ENCODE measurements at places on chromosomes 13 and 19.

DNA sequence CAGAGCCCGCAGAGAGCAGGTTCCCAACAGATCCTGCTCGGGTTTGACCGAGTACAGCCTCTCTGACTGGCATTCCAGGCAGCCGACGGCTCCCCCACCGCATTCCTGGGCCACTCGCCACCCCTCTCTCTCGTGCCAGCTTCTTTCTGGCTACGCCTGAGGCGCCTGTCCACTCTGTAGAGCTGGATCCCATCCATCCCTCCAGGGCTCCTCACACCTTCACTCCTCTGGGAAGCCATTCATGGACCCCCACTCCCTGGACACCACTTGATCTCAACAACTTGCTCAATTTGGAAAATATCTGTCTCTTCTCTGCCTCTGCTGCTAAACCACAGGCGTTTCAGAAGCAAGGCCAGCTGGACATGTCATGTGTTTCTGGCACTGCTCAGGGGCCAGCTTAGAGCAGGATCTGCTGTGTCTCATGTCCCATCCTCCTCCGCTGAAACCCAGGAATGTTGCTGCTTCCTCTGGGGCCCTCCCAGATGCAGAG lies 30.6 kb upstream of the ATP1A3 start:
- DNase-seq = no peak

GRCh38 chr13:29749401-29750182 lies 100.8 kb downstream of the UBL3 start:
- no peak for DNase-seq

DNA sequence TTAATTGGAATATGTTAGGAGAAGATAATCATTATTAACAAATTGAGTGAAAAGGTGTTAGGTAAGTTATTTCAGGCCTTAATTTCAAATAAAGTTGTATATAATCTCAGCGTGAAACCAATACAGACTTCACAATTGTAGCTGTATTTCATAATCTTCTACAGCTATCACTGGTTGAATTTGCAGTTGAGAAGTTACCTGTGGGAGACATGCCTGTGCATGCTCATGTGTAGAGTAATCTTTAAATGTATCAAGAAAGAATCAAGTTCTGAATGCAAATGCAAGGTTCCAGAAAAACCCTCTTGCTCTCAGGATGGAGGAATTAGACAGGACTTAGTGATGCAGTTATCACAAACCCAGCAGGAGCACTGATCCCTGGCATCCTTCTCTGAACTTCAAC lies 938.4 kb upstream of the SLC10A2 start:
- DNase-seq = no peak

- DNase-seq = no peak
Measured at GRCh38 chr13:49464621-49465325, 20.7 kb downstream of the SETDB2 start.

DNA sequence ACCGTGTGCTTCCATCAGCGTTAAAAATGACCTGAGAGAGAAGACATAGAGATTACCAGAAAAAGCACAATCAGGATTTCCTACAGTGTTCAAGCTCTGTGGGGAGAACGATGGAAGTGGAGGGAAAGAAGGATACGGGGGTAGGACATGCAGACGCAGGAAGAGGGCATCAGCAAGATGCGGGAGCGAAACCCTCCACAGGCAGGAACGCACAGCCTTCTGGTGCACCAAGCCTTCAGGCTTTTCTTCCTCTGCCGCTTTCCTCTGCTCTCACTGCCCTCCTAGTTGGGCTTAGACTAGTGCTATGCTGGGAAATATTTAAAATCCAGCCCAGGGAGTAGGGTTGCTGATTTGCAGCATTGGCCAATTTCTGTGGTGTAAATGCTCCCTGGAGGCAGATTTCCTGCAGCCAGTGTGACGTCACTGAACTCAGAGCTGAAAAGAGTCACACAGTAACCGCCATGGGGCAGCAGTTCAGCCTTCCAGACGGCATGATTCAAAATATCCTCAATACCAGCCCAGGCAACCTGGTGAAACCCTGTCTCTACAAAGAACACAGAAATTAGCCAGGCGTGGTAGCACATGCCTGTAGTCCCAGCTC lies 205.1 kb upstream of the SOX1 start:
- DNase-seq = no peak

DNA sequence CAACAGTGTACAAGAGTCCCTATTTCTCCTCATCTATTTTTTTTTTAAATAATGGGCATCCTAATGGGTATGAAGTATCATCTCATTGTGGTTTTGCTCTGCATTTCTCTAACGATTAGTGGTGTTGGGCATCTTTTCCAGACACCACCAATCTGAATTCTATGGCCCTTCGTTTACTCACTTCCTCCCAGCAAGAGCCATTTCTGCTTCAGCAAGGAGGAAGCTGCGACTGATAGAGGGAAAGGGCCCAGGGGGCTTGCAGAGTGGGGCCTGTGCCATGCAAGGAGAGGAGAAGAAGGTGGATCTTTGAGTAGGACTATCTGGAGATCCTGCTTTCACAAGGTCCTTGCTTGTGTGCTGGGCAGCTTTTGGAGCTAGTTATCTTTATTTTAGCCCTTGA lies 58.0 kb downstream of the USPL1 start:
- no peak for DNase-seq

GRCh38 chr13:49569993-49570689 lies 15.2 kb downstream of the RCBTB1 start:
- DNase-seq = no peak

DNA sequence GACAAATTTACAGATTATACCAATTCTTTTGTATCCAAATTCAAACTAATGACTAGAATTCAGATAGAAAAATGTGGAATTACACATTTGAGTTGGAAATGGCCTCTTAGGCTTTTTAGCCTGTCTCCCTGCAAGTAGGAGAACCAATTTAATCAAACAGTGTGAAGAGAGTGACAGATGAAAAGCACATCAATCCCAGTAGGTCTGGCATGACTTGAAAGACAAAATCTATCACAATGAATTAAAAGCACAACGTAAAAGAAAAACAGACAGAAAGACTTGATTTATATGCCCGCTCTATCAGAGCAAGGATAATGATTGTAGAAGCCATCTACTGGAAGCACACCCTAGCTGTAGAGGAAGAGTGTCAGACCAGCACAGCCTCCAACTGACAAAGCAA lies 1084.4 kb upstream of the SPRY2 start:
- no peak for DNase-seq

DNA sequence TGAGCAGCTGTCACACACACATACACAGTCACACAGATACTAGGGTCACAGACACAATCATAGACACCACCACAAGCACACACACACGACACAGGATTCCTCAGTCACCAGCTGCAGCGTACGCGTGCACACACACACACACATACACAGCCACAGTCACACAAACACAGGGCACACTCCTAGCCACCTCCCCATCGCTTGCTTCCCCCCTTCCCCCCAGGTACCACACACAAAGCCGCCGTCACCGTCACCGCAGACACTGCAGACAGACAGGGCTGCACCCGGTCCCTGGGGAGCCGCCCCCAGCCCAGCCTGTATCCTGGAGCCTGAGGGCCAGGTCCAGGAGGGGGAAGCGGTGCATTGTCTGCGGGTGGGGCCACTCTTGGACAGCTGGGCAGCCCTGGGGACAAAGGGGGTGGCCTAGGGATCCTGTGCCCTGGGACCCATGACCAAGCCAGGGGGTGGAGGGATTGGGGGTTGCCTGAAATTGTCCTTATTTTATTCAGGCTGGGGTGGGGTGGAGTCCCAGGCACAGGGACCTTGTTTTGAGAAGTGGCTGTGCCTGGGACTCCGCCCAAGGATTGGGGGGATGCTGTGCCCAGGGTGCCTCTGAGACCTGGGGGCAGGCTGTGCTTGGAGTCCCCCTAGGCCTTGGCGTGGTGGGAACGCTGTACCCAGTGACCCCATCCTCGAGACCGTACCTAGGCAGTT lies 957 bp downstream of the NUMBL start:
- DNase-seq = peak; percentile 37

DNA sequence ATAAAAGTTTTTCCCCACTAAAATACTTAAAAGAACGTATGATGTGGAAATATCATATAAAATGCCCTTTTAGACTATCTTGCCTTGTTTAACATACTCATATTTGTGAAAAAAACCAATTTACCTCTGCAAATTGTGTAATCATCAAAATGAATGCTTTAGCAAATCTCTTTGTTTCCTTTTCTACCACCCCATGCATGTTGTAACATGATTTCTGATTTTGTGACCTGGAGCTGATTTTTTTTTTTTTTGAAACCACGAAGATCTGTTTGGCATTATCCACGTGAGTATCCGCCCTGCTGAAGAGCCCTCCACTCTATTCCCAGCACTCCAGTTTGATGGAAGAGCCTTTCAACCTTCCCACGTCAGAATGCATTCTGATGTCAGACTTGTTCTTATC lies 245.8 kb upstream of the NBEA start:
- DNase-seq = no peak

DNA sequence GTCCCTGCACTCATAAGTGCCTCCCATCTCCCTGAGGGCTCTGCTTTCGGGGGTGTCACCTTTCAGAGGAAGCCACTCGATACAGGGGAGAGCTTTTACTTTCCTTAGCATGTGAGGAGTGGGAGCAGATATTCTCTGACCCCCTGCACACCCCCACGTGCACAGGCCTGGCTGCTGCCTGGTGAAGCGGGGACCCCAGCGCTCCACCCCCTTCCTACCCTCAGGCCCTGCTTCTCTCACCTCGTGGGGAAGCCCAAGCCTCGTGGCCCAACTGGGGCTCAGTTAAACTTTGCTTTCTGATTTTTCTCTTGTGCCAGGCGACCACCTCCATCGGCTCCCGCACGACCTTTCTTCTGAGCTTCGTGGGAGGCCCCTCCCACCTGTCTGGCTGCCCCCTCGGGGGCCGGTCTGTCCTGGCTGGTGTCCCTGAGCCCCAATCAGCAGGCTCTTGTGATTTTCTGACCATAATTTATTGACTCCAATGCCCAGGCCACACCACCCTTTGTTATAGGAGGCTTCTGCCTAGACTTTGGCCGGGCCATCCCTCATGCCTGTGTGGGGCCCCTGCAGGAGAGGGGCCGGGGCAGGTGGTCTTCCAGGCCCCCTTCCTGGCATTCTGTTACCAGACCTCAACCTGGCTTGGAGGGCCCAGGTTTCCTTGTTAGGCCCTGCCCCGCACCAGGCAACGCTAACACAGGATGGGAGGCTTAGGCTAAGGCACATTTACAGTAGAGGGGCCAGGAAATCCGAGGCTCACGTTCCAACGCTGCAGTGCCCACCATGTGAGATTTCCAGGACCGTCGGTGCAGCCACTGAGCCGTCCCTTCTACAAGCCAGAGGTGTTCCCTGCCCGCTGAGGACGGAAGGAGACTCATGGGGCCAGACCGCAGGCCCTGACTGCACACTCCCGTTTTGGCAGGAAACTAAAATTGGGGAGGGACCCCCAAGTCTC lies 3.7 kb downstream of the TMED1 start:
- DNase-seq = no peak

DNA sequence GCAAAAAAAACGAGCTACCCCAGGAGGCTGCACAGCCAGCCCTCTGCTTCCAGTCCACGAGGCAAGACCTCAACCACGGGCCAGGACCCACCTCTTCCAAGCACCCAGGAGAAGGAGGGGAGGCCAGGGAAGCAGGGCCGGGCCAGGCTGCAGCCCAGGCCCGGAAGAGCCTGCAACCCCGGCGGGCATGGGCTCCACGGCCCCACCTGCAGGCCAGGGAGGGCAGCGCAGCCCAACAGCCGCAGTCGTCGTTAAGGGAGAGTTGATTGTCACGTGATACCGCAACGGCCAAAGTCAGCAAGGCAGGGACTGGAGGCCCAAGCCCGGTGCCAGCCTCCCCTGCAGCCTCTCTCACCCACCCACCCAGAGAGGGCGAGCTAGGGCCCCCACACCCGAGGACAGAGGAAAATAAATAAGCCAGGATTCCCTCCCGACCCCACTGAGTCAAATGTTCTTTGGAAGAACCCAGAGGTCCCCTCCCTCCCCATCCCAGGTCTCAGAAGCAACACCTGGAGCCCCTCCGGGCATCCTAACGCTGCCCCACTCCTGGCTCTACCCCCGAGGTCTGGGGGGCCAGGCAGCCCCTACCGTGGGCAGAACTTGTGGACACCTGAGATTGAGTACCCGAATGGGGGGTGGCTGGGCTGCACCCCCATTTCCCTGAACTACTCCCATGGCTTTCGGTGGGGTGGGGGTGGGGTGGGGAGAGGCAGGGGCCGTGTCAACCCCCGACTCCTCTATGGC lies 5.2 kb upstream of the REXO1 start:
- peak; percentile 90 for DNase-seq

GRCh38 chr13:111551204-111551820 lies 230.9 kb downstream of the TEX29 start:
- no peak for DNase-seq

GRCh38 chr19:58203814-58204475 lies 21.1 kb downstream of the ZNF274 start:
- no peak for DNase-seq
